ENCODE measurements at places on chromosomes 7 and 10.

- DNase-seq = peak; percentile 65
These were observed 3.1 kb downstream of the GPER1 start for GRCh38 chr7:1090686-1091643.

- no peak for DNase-seq
These were observed 42.1 kb upstream of the ANAPC16 start for GRCh38 chr10:72173619-72174296.

GRCh38 chr10:83182076-83182475 is 957.2 kb upstream of the GHITM start:
- DNase-seq = no peak

- no peak for DNase-seq
These were observed 107.7 kb upstream of the MPP7 start for GRCh38 chr10:28410420-28411135.

DNA sequence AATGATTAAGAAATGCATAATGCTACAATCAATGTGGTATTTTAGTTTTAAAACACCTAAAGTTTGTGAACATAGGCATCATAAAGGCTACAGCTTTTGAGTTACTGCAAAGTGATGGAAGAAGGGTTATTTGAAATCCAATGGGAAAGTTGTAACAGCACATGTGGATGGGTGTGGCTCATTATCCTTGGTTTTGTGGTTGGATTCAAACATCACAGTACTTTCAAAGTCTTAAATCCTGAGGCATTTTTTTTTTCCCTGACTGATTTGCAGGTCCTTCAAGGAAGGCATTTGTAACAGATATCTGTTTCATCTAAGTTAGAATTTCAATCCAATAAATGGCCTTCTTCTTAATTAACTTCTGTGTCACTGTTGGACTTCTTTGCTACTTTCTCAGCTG is 9.8 kb upstream of the SHTN1 start:
- no peak for DNase-seq
